Adrenal gland (tissue), 19 donors: ENCODE measurements at places on chromosomes 13 and 19. TPM values are rescaled to one million over a fixed set of nuclear protein-coding genes. Genes with fewer than 3 reads are reported as not detected.

ITGBL1 gene
- 5.7 TPM for total RNA-seq

GRCh38 chr13:113630804-113631203 is 27.2 kb downstream of the ATP4B start:
- DNase-seq, result no peak

DNA sequence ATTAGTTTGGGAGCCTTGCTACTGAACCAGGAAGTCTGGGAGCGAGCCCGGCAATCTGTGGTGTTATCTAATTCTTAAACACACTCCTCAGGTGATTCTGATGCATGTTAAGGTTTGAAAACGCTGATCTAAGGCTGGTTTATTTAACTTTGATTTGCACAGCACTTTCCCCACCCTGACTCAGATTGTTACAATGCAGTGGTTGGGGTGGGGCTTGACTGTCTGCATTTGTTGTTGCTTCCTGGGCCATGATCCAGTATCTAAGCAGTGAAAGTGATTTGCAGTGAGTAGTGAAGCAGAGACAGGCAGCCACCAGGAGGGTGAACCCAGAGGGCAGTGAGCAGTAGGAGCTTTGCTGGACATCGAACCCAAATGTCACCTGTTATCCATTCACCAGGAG is 81.6 kb upstream of the ARGLU1 start:
- DNase-seq, result no peak

GRCh38 chr13:105814219-105814901 is 721.1 kb downstream of the EFNB2 start:
- no peak for DNase-seq

GRCh38 chr13:95267662-95268342 is 33.4 kb downstream of the ABCC4 start:
- no peak for DNase-seq

GRCh38 chr13:112999414-113000177 is 30.6 kb downstream of the MCF2L start:
- no peak for DNase-seq
